Cerebellar cortex (tissue), 1 donor: ENCODE measurements at places on chromosomes 1 and 21.

DNA sequence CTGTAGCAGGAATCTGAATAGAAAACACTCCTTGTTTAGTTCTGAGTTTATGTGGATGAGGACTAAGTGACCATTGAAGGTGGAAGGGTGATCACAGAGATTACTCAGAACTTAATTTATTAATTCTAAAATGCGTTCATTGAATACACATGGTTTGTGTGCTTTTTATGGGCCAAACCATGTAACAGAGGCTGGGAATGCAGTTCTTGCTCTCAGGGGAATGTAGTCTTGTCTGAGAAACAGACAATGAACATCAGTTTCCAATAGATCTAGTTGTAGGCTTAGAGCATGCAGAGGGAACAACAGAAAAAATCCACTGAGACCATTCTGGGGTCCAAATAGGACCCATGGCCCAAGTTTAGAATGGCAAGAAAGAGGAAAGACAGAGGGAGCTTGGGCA lies 46.1 kb downstream of the ITSN1 start:
- no peak for DNase-seq

DNA sequence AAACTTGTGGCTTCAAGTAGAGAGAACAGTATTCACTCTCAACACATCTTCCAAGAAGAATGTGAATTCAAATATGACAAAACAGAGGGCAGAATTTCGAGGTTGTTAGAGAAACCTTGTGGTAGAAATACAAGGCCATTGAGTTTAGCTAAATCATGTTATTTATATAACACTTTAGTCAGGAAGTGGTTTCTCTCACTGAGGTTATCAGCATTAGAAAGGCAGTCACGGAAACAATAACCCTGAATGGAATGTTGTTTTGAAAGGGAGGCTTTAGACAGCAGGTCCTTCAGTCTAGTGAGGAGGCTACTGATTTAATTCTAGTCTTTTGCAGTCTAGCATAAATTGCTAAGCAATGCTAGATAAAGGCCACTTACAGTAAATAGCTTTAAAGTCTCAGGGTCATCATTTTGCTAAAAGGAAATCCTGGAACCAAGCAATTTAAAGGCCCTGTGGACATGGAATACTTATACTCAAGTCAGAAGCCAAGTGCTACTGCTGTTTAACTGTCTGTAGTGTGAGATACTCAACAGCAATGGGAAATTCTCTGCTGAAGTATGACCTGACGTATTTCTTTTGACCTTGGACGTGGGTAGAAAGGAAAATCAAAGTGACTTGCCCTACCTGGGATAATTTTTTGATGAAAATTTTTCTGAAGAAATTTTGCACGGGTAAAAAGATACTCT lies 89.0 kb upstream of the CHODL start:
- DNase-seq = no peak

GRCh38 chr1:32981003-32981901 lies 16.6 kb upstream of the RNF19B start:
- DNase-seq = no peak

GRCh38 chr1:238582816-238583215 lies 692.1 kb upstream of the ZP4 start:
- no peak for DNase-seq

DNA sequence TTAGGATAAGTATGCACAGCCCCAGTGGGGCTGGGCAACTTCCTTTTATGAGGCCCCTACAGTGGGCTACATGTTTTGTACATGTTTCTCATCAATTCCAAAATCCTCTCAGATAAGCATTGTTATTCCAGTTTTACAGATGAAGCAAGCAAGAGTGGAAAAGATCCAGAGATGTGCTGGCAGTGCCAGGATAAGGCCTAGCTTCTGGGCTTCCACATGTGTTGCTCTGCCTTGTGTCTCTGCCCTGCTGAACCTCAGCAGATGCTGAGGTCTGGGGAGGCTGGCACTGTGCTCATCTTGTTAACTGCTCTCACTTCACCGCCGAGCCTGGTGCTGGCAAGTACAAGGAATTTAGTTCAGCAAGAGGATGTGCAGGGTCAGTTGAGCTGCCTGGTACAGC lies 202.1 kb downstream of the TRABD2B start:
- DNase-seq = no peak

DNA sequence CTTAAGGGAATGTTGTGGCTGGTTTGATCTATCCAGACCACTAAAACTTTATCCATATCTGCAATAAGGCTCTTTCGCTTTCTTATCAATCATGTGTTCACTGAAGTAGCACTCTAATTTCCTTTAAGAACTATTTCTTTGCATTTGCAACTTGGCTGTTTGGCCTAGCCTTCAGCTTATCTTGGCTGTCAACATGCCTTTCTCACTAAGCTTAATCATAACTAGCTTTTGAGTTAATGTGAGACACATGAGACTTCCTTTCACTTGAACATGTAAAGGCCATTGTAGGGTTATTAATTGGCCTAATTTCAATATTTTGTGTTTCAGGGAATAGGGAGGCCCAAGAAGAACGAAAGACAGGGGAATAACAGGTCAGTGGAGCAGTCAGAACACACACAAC lies 124.7 kb downstream of the TNFSF18 start:
- DNase-seq = no peak

- DNase-seq = no peak
These were observed 296.5 kb downstream of the SIPA1L2 start for GRCh38 chr1:232333419-232333767.

DNA sequence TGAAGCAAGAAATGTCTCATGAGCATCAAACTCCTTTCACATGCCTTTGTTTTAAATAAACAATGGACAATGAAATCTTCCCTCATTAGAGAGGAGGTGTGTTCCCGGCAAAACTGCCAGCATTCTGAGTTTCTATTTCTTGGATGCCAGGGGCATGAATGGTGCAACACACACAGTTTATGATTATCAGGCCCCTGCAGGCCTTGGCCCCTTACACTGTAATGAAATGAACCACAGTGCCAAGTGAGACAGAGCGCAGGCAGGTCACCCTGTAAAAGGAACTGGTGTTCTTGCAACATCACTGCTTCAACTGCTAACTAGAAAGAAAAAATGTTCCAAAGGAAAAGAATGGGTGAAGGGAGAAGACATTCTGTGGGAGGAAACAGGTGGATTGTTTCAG lies 3.8 kb upstream of the PIGC start:
- DNase-seq = no peak
